ENCODE measurements at places on chromosomes 3 and 15.

DNA sequence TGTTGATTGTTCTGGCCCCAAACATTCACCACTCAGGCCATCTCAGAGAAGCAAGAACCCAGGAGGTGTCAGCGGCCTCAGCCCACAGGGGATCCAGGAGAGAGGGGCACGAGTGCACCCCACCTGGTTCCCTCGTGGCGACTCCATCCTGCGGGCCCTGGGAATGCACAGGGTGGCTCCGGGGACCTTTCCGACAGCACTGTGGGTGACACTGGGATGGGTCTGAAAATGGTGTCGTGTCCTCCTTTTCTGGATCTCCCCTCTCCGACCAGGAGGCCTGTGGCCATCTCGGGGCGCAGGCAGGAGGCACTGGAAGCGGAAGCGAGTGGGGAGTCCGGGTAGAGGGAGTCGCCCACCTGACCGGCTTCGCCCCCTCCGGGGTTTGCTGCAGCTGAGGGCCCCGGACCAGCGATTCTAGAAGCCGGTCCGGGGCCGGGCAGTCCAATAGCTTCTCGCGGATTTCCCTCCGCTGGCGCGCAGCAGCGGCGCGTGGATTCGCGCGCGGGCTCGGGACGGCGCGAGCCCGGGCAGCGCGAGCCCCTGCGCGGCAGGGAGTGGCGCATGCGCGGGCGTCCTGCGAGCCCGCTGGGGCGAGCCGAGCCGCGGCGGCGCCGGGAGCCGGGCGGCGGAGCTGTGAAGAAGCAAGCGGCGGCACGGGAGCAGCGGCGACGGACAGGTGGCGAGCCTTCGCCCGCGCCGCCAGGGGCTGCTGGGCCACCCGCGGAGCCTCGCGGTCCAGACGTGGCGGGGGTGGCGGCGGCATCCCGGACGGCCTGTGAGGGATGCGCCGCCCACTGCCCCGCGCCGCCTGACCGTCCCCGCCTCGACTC lies at the start of gene DOCK3:
Gene DOCK3 (plus strand): TSS at position 579 of the 830 bp plus-strand sequence. CDS start 337 bp downstream, outside the sequence.
- peak; percentile 53 for DNase-seq

DNA sequence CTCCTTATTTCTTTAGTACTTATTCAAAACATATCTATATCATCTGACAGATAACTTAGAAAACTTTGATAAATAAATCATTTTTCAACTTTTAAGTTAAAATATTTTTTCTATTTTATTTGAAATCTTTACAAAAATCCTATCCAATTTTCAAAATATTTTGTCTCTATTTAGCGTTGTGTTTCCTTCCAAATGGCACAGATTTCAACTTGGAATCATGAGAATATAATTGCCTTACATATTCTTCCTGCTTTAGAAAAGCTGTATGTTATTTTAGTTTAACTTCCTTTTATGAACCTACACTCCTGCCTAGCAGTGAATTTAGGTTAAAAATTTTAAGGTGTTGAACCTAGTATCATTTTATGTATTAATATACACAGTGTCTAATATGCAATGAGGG lies 38.2 kb downstream of the BCHE start:
- DNase-seq = no peak

DNA sequence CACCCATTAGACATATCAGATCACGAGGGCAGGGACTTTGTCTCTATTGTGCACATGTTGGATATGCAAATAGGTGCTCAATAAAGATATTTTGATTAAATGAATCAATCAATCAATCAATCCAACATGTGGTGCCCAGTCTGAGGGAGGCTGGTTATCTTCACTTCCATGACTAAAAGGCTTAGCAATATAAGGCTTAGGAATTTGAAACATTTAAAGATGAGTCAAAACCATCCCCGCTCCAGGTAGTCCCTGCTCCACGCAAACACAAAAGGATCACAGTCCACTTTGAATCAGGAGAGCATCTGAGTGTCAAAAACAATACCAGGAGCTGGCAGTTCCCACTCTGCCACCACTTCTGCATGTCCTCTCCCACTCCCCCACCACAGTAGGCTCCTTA lies 25.8 kb upstream of the PRICKLE2 start:
- no peak for DNase-seq

- no peak for DNase-seq
Observed at GRCh38 chr3:100963041-100963440, 30.2 kb downstream of the ABI3BP start.

- DNase-seq = no peak
Observed at GRCh38 chr3:65936908-65937638, 101.6 kb downstream of the MAGI1 start.

GRCh38 chr15:64746356-64746755 lies 29.0 kb downstream of the RBPMS2 start:
- no peak for DNase-seq

DNA sequence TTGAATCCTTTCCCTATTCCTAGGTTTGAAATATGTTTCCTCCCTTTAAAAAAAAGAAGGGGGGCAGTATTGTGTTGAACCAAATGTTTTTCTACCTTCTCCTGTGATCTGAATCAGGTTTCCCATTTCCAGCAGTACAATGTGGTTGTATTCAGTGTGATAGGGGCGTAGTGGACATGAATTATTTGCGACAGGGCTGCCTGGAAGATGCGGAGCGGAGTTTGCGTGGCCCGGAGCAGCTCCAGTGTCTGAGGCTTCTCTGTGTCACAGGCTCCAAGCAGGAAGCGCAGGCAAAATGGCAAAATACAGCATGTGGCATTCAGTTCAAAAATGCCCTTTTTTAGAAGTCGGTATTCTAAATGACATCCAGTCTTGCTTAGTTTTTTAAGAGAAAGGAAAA lies 154.4 kb downstream of the PGPEP1L start:
- peak; percentile 28 for DNase-seq

- no peak for DNase-seq
Observed at GRCh38 chr3:8421267-8421666, 80.4 kb upstream of the LMCD1 start.

DNA sequence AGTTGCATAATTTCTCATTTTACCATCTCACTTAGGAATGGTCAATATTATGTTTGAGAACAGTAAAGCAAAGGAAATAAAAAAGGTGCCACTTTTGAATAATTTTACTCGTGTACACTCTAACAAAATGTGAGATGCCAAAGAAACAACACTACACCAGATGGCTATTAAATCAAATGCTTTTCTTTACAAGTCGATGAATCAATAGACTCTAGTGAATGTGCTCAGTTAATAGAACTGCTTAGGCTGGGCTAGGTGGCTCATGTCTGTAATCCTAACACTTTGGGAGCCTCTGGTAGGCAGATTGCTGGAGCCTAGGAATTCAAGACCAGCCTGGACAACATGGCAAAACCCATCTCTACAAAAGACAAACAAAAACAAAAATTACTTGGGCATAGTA lies 87.9 kb downstream of the ZNF609 start:
- no peak for DNase-seq

DNA sequence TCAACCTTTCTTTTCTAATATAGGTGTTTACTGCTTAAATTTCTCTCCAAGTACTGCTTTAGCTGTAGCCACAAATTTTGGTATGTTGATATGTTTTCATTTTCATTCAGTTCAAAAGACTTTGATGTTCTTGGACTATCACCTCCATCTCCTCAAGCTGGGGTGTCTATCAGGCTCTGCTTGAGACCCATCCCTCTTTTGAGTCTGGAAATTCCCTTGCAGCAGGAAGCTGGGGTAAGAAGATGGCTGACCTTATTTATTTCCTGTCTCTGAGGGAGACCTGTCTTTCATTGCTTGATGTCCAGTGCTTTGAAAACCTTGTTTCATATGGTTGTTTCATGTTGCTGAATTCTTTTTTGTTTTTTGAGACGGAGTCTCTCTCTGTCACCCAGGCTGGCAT lies 60.5 kb upstream of the ADPGK start:
- no peak for DNase-seq

Data from T-helper 17 cell (primary cell).